ENCODE measurements at places on chromosomes 7 and 10.
A peak's percentile ranks its signal among the peaks of the same experiment; 100 is the strongest.

DNA sequence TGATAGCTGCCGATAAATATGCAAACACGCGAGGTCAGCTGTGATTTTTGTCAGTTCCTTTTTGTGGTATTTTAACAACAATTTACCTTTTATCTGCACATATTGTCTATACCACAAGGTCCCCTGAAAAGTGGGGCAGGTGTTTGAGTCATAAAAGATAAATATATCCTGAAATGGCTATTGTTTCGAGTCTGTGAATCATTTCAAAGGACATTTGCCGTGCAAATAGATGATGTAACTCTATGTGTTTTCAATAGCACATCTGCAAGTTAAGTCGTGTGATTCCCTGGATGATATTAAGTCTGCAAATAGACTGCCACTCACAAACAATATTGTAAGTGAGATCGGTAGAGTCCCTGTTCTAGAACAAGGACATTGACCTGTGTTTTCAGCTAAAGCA is 193.0 kb upstream of the PITRM1 start:
- no peak for DNase-seq

DNA sequence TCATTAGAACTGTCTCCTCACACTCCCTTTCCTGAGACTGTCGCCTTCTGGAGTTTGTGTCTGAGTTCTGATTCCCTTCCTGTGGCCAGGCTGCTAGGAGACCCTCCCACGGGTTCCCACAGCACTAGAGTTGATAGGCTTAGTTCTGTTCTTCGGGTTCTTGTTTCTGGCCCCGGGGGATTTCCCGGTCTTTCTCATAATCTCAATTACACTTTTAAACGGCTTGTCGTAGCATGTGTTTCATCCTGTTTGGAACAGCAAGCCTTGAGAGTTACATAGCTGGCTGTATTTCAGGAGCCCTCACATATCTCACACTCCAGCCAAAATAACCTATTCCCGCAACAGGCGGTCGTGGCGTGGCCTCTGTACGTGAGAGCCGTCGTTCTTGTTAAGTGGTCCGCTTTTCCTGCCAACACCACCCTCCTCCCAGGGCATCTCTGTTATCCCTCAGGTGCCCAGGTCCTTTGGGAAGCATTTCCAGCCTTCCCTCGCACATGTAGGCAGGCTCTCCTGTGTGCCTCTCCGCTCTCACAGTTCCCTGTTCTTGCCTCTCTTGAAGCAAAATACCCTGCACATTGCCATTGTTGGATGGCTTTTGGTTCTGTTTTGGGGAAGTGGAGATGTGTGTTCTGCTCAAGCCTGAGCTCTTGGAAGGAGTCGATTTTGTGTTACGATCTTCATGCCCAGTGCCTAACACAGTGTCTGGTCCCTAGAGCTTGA is 46.0 kb downstream of the CDC123 start:
- DNase-seq, result peak; percentile 48

- no peak for DNase-seq
These were observed 45.0 kb upstream of the GPR37 start for GRCh38 chr7:124810605-124811004.

GRCh38 chr7:124649397-124650014 is 116.1 kb downstream of the GPR37 start:
- no peak for DNase-seq

GRCh38 chr10:117167789-117168674 is 29.3 kb upstream of the KCNK18 start:
- DNase-seq, result peak; percentile 76

DNA sequence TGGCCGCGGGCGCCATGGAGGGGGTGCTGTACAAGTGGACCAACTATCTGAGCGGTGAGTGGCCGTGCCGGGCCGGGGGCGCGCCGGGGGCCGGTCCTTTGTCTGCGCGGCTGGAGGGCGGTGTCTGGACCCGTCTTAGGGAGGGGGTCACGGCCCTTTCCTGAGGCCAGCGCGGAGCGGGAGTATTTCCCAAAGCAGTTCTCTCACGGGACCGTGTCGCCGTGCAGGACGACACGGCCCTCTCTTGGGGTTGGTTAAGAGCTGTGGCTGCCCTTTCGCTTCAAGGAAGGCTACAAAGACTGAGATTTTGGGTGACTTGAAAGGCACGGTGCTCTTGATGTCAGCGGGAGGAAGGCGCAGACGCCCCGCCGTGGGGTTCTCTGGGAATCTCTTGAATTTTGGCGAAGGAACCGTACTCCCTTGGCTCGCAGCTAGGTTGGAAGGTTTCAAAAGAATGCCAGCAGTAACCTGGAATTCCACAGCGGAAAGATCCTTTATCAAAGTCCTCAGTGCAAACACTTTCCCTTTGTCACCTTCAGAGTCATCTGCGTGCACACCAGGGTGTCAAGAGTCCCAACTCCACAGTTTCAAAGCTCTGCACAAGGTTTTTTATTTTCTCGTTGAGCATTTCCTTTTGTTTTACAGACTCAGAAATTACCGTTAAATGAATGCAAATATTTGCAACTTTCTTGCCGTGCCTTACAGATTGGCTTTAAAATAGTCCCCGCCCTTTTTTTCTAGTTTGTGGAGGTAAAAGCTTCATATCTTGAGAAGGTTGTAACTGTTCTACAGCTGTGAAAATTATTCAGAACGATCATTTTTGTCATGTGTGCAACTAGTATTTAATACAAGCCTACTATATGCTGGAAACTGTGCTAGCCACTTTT is 780 bp downstream of the PLEKHA8 start:
- no peak for DNase-seq

- no peak for DNase-seq
These were observed 64.7 kb upstream of the JAZF1 start for GRCh38 chr7:28245123-28245878.

DNA sequence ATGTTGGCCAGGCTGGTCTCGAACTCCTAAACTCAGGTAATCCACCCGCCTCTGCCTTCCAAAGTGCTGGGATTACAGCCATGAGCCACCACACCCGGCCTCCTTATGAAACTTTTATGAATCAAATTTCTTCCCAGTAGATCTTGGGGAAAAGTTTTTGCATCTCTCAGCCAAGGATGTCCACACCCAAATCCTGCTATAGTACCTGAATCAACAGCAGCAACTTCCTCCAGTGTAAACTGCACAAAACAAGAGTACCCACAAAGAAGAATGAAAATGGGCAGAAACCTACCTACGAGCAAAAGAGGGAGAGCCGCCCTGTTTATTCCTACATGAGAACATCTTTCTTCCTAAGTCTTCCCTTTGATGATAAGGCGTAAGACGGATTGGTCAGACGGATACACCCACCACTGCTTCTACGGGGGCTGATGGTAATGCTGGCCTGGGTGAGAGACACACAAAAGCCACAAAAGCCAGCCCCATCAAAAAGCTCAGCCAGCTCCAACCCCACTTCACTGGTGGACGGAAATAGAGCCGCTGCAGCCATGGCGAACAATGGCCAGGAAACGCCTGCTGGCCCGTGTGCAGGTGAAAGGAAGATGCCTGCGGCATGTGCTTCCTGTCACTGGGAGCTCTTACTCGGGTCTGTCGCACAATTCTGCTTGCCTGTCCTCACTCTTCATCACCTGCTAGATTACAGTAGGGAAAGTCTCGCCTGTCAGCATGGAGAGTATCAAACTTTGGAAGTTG is 10.4 kb downstream of the JCAD start:
- no peak for DNase-seq

DNA sequence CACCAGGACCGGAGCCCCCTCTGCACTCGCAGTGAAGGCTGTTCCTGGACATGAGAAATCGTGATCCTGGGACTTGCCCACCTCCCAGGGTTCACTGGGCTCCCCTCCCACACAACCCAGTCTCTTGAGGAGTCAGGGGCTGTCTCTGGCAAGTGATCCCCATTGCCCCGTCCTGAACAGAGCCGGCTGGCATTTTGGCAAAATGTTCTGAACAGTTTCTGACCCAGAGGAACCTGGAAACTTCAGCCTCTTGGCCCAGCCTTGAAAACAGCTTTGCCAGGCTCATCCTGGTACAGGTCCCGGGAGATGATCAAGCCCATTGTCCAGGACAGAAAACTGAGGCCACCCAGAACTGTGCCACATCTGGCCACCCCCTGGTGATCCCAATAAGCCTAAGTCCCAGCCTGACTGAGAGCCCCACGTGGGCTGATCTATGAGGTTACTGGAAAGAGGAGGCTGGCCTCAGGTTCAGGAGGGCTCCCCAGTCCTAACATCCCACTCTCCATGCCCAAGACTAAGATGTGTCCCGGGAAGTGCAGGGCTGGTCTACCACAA is 115.7 kb downstream of the OAT start:
- DNase-seq, result no peak

- DNase-seq, result no peak
These were observed 16.9 kb downstream of the ZNF92 start for GRCh38 chr7:65390588-65390987.

DNA sequence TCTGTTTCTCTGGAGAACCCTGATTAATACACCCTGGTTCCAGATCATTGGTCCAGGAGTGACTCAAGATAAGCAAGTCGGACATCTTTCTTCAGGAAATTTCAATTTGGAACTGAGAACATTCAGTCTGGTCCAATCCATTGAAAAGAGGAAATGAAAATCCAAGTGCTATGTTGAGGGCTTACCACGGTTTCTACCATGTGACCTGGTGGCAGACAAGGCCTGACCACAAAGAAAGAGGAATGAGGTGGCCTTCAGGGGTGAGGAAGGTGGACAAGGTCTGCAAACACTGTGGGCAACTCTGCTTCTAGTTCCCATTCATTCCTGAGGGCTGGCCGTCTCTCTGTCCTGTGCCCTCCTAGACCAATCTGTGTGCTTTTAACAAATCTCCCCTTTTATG is 149.2 kb upstream of the GHITM start:
- DNase-seq, result no peak

GRCh38 chr10:26095781-26096180 is 120.8 kb upstream of the GAD2 start:
- no peak for DNase-seq

DNA sequence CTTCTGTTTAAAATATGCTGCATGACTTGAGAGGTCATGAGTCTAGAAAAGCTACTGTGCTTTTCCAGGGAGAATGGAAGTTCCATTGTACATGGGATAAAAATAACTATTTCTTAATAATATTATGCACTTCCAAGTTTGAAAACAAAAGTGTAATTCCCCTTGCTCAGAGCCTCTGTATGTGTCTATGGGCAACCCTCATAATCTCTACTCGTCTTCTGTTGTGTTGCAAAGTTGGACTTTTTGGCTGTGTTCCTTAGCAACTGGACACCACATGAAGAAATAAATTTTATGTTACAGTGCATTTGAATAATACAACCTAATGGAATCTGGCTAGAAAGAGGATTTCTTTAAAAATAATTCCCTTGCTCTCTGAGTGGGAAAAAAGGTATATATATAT is 242.6 kb downstream of the TWIST1 start:
- no peak for DNase-seq
